ENCODE measurements at places on chromosomes 13 and 19. TPM values are rescaled to one million over a fixed set of nuclear protein-coding genes. Genes with fewer than 3 reads are reported as not detected.

The SERPINE3 gene
- polyA plus RNA-seq, result 1.4 TPM

The ZNF441 gene
- 14.8 TPM for polyA plus RNA-seq

DNA sequence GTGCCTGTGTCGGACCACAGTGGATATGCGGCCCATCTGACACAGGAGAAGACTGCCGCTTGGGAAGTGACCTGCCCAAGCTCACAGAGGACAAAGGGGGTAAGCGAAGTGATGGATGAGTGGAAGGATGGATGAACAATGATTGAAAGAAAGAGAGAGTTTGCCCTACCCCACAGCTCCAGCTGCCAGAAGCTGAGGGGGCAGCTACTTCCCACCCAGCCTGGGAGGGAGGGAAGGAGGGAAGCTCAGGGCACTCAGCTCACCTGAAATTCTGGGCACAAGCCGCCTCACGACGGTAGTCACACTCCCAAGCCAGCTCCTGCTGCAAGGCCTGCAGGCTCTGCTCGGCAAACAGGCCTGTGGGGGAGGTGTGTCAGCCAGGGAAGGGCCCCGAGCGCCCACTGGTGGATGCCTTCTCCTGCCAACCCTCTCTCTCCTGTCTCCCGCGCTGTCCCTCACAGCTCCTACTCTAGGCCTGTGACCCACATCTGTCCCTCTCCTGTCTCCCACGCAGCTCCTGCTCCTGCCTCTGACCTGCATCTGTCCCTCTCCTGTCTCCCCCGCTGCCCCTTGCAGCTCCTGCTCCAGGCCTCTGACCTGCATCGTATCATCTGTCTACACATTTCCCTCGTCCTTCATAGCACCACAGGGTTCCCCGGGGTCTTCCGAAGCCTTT is 12.0 kb upstream of the NUMBL start:
- DNase-seq, result no peak

DNA sequence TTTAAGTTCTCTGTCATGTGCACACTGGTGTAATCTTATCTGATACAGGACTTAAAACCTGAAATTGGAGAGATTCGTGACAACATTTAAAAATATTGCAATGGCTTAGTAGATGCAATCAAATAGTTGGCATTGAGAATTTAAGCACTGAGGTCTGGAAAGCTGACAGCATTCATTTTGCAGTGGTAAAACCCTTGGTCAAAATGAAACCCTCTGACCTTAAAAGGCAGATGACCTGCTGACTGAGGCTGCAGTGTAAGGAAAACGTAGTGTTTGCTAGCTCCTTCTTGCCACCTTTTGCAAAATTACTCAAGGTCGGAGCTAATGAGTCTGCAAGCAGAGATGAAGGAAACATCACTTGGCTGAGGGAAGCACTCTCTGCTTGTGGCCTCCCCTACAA is 150.6 kb downstream of the KCTD12 start:
- no peak for DNase-seq

DNA sequence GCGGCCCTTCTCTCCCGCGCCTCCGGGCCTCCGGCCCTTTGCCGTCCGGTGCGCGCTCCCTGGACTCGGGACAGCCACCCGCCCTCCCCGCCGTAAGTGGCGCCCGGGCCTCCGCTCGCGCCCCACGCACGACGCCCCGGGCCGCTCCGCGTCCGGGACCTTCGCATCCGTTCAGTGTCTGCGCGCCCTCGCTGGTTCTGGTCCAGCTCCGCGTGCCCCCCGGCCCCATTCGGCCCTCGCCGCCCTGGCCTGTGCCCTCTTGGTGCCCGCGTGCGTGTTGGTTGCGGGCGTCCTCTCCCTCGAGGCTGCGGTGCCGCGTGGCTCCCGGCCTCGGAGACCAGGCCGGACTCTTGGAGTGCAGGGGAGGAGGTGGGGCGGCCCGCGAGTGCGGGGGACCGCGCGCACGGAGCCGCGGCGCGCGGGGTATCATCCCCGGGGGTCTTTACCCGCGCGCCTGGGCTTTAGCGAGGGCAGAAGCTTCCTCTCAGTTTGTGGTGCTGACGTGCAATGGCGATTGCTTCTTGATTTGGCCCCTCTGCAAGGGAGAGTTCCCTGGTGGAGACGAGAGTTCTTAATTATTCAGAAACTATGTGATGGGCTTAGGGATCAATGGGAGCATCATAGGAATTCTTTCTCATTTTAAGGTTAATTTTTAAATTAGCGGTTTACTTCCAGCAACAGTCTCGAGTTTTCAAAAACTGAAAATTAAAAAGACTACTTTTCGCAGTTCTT is 757 bp downstream of the WASF3 start:
- no peak for DNase-seq

GRCh38 chr13:107276936-107277335 is 709.0 kb upstream of the ARGLU1 start:
- no peak for DNase-seq

DNA sequence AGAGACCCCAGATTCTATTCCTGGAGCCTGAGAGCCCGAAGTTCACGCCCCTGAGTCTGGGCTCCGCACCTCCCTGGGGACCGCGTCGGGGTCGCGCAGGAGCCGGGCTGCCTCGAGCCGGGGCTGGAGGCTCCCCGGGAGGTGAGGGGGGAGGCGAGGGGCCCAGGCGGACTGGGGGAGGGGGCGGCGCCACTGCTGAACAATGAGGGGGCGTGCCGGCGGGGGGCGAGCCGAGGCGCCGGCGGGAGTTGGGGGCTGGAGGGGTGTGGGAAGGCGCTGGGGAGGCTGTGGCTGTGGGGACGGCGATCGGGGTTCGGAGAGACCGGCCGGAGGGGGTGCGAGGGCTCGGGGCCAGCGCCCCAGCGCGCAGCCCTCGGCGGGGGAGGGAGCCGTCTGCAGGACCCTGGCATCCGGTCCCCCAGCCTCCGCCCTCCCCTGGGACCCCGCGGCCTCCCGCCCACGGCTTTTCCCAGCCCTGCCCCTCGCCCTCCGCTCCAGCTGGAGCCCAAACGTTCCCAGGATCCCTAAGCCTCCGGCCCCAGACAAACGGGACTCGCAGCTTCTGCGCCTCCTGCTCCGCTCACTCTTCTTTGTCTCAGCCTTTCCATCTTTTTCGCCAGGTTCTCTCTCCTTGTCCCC is 922 bp downstream of the PLEKHG2 start:
- DNase-seq, result peak; percentile 83

The KCNC3 gene
- polyA plus RNA-seq, result 36.0 TPM

GRCh38 chr13:100178309-100178708 is 89.4 kb downstream of the PCCA start:
- no peak for DNase-seq

GRCh38 chr19:47430041-47430802 is 10.9 kb upstream of the MEIS3 start:
- no peak for DNase-seq

The ZNF8 gene
- 6.6 TPM for polyA plus RNA-seq

- DNase-seq, result no peak
These were observed 199.6 kb downstream of the UQCRFS1 start for GRCh38 chr19:29013325-29013724.

The PCDH9 gene
- 13.7 TPM for polyA plus RNA-seq

GRCh38 chr19:49672131-49672919 is 4.7 kb upstream of the PRMT1 start:
- DNase-seq, result peak; percentile 66

The CLIP3 gene
- 51.3 TPM for polyA plus RNA-seq

GRCh38 chr13:46523972-46524752 is 28.8 kb upstream of the LRCH1 start:
- DNase-seq, result no peak

DNA sequence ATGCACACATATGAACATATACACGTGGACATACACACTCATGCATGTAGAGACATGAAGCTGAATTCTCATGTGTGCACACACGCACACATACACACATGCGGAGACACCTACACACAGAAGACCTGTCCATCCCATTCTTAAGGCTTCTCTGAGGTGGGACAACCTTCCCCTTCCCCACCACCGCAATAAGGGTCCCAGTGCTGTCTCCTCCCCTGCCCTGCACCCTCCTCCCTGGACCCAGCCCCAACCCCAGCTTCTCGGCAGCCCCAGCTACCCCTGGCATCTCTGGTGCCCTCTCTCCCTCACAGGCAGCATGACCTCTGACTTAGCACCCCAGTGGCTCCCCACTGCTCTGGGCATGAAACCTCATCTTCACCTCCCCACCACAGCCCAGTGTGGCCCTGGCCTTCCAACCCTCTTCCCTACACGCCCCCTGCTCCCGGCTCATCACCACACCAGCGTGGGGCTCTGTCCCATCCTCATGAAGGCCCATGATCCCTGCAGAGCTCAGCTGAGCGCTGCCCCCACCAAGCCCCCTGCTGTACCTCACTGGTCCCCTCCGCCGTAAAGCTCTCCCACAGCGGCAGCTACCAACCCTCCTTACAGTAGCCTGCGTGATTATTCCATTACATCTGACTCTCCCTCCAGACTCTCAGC is 204.1 kb upstream of the ZNF536 start:
- DNase-seq, result no peak

GRCh38 chr13:51525567-51526167 is 58.6 kb upstream of the WDFY2 start:
- DNase-seq, result no peak

GRCh38 chr13:62129000-62129551 is 713.4 kb upstream of the PCDH20 start:
- DNase-seq, result no peak

DNA sequence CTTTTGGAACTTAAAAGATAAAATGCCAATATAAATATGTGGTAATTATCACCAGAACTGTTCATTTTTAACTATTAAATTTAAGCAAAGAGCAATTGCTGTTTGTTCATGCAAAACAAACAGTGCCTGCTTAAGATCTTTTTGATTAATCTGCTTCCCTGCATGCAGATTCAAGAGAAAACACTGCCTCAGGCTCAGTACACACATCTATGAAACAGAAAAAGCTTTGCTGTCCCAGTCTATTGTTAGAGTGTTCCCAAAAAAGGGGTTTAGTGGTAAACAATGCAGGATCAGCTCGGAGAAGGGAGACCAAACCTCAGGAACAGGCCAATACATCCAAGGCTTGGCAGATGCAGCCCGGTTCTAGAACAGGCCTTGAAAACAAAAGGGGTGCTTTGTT is 49.3 kb upstream of the TDRD3 start:
- no peak for DNase-seq

- DNase-seq, result no peak
These were observed 1.1 kb downstream of the ARHGAP35 start for GRCh38 chr19:46861691-46862502.

The IGFL2 gene
- 0.18 TPM for polyA plus RNA-seq

- DNase-seq, result no peak
These were observed 134.5 kb downstream of the TBC1D4 start for GRCh38 chr13:75347457-75347856.

GRCh38 chr13:113430378-113431110 is 22.7 kb downstream of the ADPRHL1 start:
- no peak for DNase-seq

DNA sequence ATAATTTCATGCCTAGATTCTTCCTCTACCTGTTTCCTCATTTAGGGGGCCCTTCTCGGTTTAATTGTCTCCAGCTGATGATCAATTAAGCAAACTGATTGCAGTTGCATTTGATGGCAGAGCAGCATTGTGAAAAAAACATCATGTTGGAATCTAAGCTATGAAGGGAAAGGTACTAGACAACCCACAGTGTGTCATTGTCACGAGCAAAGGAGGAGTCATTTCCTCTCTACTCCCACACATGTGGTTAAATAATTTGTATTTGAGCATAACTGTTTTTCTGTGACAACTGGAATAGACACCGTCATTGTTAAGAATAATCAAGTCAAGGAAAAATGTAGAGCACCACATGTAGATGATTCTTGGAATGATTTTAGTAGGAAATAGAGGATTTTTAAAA is 240.3 kb downstream of the DCT start:
- no peak for DNase-seq

The SOHLH2 gene
- 1.6 TPM for polyA plus RNA-seq

The OR7C1 gene
- 0.06 TPM for polyA plus RNA-seq

DNA sequence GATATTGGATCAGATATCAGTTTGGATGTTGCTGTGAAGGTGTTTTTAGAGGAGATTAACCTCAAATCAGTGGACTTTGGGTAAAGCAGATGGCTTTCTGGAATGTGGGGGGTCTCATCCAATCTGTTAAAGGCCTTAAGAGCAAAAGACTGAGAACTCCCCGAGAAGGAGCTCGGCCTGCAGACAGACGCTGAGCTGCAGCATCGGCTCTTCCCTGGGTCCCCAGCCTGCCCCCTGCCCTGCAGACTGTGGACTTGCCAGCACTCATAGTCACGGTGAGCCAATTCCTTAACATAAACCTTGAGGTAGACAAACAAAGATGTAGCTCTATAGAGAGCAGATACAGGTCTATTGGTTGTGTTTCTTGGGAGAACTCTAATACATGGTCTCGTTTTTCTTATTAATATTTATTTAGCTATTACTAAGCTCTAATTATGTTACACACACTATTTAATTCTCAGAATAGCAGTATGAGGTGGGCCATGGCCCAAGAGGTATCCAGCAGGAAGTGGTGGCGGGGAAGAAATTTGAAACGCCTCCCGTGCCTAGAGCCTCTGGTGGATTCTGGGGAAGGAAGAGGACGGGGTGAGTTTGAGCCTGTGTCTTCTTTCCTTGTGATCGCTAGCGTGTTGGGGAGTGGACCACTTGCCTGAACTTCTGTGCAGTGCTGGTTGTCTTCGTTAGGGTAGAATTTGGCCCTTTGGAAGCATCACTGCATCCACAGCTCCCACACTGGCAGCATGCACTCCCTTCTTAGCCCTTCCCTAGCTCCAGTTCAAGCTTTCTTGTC is 305.3 kb downstream of the TEX29 start:
- no peak for DNase-seq

DNA sequence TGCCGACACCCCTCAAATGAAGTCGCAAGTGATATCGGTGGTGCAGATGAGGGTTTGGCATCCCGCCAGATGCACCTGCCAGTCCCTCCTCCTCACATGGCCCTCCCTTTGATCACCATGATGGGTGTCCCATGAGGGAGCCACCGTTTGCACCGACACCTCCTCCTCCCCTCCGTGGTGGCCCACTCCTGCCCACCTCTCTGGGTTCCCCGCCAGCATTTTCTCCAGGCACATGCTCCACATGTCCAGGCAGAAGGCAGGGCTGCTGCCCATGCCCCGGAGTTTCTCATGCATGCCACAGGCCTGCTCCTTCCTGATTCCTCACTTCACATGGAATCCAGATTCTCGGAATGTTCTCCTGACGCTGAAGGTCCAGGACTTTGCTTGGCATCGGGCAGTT is 49.3 kb downstream of the COL4A2 start:
- no peak for DNase-seq

The DPF1 gene
- 1.2 TPM for polyA plus RNA-seq

DNA sequence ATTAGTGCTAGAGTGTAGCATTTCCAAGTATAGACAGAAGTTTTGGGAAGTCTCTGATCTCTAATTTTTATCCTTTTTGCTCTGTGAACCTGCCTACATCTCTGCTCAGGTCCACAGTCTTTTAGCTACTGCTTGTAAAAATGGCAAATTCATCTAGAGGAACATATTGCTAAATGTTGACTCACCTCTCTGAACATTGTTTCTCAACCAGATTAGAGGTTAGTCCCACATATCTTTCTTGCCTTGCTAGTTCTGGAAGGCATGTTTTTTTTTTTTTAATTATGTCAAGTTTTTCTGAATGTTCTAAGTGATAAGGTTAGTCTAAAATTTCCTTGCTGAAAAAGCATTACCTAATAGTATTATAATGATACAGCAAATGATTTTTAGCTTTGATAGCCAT is 2889.6 kb upstream of the PCDH20 start:
- DNase-seq, result no peak

Data from renal pelvis (tissue), 12 donors.